Lung microvascular endothelial cell (primary cell): ENCODE measurements at places on chromosomes 3 and 15.

DNA sequence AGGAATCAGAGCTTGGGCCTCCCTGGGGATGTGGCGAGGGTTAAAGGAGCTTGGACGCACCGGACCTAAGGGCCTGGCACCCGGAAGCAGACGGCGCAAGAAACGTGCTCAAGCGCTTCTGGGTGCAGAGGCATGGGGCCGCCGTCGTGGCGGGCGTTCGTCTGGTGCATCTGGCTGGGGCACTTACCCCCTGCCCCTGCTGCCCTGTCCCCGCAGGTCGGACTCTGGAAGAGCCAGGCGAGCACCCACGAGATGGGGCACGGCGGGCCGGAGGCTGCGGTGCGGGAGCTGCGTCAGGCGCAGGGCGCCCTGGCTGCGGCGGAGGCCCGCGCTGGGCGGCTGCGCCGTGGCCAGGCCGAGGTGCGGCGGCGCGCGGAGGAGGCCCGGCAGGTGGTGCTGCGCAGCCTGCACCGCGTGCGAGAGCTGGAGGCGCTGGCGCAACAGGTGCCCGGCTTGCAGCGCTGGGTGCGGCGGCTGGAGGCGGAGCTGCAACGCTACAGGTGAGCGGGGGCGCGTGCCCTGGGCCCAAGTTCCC is 2.5 kb downstream of the EFCC1 start:
- DNase-seq = peak; percentile 62

GRCh38 chr3:151890721-151891141 is 17.3 kb downstream of the SUCNR1 start:
- no peak for DNase-seq

GRCh38 chr15:93460717-93461116 is 371.7 kb upstream of the RGMA start:
- DNase-seq = no peak

GRCh38 chr3:160069986-160070385 is 81.4 kb downstream of the IL12A start:
- no peak for DNase-seq

DNA sequence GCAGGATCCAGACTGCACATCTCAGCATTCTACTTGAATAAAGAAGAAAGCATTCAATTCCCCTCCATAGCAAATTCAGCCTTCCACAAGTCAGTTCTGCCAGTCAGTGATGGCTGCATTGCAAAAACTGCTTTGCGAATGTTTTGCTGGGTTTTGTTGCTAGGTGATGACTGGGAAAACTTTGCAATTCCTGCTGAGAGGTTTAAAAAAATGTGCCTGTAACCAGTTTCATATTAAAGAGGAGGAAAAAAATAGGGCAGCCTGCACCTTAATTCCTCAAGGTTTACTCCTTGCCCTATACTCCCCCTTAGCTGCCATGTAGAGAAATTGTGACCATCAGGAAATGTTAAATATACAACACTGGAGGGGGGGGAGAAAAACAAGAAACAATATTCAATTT is 225.6 kb upstream of the ATP11B start:
- DNase-seq = no peak

DNA sequence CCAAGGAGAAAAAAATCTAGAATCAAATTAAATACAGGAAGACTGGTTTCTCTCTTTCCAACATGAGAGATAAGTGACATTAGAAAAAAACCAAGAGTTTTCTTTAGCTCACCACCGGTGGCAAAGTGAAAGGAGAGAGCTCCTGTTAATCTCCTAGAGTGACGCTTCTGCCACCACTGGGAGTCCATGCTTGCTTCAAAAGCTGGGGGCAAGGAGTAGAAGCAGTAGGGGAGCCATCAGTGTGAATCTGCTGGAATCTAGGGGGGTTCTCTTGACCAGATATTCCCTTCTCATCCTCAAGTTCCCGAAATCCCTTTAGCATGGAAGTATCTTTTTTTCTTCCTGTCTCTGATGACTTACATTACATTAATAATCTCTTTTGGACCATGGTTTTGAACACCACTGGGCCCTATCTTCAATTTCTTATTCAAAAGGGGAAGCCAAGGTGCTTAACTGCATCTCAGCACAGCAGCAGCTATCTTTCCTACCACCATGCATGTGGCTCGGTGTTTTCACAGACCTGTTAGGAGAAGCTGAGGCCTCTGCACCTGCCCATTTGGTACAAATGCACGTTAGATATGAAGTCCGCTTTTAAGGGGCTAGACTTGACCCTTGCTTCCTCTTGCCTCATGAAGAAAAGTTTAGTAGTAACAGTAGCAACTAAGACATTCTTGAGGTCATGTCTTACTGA is 6.6 kb upstream of the ICE2 start:
- peak; percentile 13 for DNase-seq

- no peak for DNase-seq
Measured at GRCh38 chr15:22895465-22896190, 57.2 kb downstream of the NIPA2 start.

- DNase-seq = peak; percentile 21
Measured at GRCh38 chr3:47799733-47800132, 3.2 kb upstream of the DHX30 start.

- DNase-seq = no peak
Measured at GRCh38 chr3:185724761-185725160, 100.1 kb downstream of the IGF2BP2 start.

DNA sequence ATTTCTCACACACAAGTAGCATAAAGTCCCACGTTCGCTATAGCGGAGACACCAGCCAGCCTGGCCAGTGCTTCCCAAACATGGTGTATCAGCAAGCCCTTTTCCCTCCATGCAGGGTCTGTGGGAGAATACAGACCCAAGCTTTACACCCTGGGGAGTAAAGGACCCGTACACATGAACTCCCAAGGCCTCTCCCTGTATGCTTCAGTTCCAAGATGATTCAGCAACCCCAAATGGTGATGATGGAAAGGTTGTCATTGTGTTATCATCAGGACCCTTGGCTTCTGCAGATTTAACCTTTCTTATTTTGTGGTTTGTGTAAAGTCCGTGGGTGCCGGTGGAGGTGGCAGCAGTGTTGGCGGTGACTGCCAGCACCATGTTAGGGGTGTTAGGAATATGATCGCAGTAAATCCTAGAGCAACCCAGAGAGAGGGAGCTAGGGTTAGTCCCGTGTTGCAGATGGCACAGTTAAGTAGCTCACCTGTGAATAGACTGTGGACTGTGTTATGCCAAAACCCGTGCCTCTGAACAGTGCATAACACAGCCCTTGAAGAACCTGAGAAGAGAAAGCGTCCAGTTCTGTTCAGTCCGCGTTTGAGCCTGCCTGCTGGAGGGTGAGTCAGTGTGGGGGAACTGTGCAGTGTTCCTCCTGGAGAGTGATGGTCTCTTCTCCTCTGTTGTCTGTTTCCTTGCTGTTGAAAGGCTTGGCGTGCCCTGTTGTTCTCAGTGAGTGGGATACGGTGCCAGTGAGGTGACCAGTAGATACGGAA is 174.3 kb downstream of the APBA2 start:
- DNase-seq = no peak
